Adipose tissue (tissue), 3 donors: ENCODE measurements at places on chromosomes 16 and 17. TPM values are rescaled to one million over a fixed set of nuclear protein-coding genes. Genes with fewer than 3 reads are reported as not detected.

The CCL4L2 gene
- 2.1 TPM for polyA plus RNA-seq

The UTS2R gene
- not detected for polyA plus RNA-seq

The KRT12 gene
- not detected for polyA plus RNA-seq

The KRT20 gene
- 0.22 TPM for polyA plus RNA-seq

The CD300LF gene
- 2.3 TPM for polyA plus RNA-seq

The FOXL1 gene
- polyA plus RNA-seq: 0.56 TPM

The BCO1 gene
- polyA plus RNA-seq: not detected

The NOB1 gene
- polyA plus RNA-seq: 116 TPM

The NEUROD2 gene
- polyA plus RNA-seq: 0.01 TPM

The GP1BA gene
- not detected for polyA plus RNA-seq

The UNC13D gene
- polyA plus RNA-seq: 13.5 TPM

The HP gene
- polyA plus RNA-seq: 128 TPM

The TVP23C gene
- polyA plus RNA-seq: 5.5 TPM

The GALNS gene
- polyA plus RNA-seq: 18.9 TPM

The OR1E1 gene
- not detected for polyA plus RNA-seq

The OTOP3 gene
- not detected for polyA plus RNA-seq

The CD7 gene
- polyA plus RNA-seq: 1.6 TPM

The BICDL2 gene
- 77.9 TPM for polyA plus RNA-seq

The CCNF gene
- polyA plus RNA-seq: 1.4 TPM
